Ovary (tissue), 10 donors: ENCODE measurements at places on chromosomes 13 and 19. TPM values are rescaled to one million over a fixed set of nuclear protein-coding genes. Genes with fewer than 3 reads are reported as not detected.

JAK3 gene
- polyA plus RNA-seq, result 12.7 TPM

USF2 gene
- 130 TPM for polyA plus RNA-seq

IGLON5 gene
- 1.6 TPM for polyA plus RNA-seq

GRCh38 chr19:45477186-45477585, 9.4 kb downstream of the FOSB start:
- H3K27me3 ChIP-seq, result no peaks in the 10 kb centered on the region
- no peak overlapping the region for H3K27ac ChIP-seq
- H3K36me3 ChIP-seq, result no peaks in the 10 kb centered on the region
- no peaks in the 10 kb centered on the region for H3K4me1 ChIP-seq
- no peak overlapping the region for H3K4me3 ChIP-seq

DNA sequence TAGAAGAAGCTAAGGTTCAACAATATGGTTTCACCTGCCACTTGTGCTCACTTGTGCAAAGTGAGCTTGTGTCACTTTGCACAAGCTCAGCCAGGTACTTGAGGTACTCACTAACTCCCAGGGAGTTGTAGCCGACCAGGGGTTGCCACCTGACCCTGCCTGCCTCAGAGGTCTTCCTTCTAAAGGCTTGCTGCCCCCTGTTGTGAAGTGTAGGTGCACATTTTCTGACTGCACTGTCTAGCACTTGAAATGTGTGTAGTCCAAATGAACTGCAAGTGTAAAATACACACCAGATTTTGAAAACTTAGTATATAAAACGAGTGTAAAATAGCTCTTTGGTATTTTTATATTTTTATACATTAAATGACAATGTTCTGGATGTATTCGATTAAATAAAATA, 230.8 kb downstream of the DLEU7 start:
- H3K27ac ChIP-seq, result no peak overlapping the region
- H3K4me1 ChIP-seq, result no peaks in the 10 kb centered on the region
- H3K27me3 ChIP-seq, result no peaks in the 10 kb centered on the region
- H3K4me3 ChIP-seq, result no peak overlapping the region
- DNase-seq, result no peak

GRCh38 chr13:86986448-86986847, 684.7 kb upstream of the SLITRK5 start:
- DNase-seq, result no peak
- no peak overlapping the region for H3K4me3 ChIP-seq
- no peaks in the 10 kb centered on the region for H3K36me3 ChIP-seq
- H3K4me1 ChIP-seq, result no peaks in the 10 kb centered on the region

CLDN10 gene
- 0.68 TPM for polyA plus RNA-seq

DNA sequence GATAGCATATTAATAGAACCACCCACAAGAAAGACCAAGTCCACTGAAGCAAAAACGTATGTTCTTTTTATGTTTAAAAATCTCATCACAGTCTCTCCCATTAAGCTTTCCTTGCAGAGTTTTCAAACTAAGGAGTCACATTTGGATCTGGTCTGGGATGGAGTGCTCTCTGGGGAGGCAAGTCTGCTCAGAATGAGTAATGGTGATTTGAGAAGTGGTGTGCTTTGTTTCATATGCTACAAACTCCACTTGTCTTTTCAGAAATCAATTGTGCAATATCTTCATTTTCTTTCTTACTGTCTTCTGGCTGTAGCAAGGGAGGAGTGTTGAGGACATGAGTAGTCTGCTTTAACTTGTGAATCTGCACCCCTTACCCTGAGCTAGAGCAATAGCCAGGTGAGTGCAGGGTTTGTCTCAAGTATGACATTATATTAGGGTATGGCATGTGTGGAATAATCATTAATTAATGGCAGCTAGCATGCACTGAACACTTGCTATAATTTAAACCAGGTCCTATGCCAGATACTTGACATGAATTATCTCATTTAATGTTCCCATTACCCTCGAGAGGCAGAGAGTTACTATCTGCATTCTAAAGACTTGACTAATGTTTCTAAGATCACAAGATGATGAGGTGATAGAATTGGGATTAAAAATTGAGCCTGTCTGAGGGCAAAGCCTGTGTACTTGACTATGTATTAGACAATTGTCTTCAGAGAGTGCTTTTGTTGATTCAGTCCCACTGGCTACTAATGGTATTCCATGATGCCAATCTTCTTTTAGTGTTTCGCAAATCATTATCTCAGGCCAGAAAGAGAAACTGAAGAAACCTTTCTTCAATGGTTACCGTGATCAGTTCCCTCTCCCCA, 171.8 kb downstream of the GPC6 start:
- H3K27me3 ChIP-seq, result no peaks in the 10 kb centered on the region
- no peak overlapping the region for H3K4me3 ChIP-seq
- H3K27ac ChIP-seq, result no peak overlapping the region
- H3K36me3 ChIP-seq, result no peaks in the 10 kb centered on the region
- H3K4me1 ChIP-seq, result no peaks in the 10 kb centered on the region
- no peak for DNase-seq

THSD1 gene
- 4.8 TPM for polyA plus RNA-seq

GRCh38 chr19:38316477-38317067, 825 bp upstream of the YIF1B start:
- H3K36me3 ChIP-seq, result no peaks in the 10 kb centered on the region
- no peak for DNase-seq
- peak overlapping the region; percentile 43 for H3K27ac ChIP-seq
- no peaks in the 10 kb centered on the region for H3K27me3 ChIP-seq
- peak overlapping the region; percentile 47 for H3K4me3 ChIP-seq

CCDC61 gene
- polyA plus RNA-seq, result 2.7 TPM

DNA sequence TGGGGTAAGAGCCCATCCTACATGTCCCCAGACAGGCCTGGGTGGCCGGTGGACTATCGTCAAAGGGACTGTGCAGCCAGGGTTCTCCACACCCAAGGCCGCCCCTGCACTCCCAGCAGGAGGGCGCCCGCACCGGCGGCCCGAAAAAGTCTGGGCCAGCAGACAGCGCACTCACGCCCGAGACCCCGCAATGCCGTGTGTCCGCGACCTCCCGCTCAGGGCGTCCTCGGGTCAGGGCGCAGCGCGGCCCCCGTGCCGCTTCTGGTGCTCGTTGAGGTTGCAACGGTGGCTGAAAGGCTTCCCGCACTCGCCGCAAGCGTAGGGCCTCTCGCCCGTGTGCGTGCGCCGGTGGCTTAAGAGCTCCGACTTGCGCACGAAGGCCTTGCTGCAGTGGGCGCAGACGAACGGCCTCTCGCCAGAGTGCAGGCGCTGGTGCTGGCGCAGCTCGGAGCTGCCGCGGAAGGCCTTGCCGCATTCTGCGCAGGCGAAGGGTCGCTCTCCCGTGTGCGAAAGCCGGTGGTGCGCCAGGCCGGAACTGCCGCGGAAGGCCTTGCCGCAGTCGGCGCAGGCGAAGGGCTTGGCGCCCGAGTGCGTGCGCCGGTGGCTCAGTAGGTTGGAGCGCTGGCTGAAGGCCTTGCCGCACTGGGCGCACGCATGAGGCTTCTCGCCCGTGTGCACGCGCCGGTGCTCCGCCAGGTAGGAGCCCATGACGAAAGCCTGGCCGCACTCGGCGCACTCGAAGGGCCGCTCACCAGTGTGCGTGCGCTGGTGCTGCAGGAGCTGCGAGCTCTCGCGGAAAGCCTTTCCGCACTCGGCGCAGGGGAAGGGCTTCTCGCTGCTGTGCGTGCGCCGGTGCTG, 2.8 kb upstream of the A1BG start:
- peak overlapping the region; percentile 12 for H3K4me3 ChIP-seq
- H3K4me1 ChIP-seq, result no peaks in the 10 kb centered on the region
- no peak overlapping the region for H3K27ac ChIP-seq
- H3K27me3 ChIP-seq, result no peaks in the 10 kb centered on the region

GRCh38 chr19:35294859-35295791, 3.2 kb downstream of the MAG start:
- H3K36me3 ChIP-seq, result no peaks in the 10 kb centered on the region
- no peaks in the 10 kb centered on the region for H3K27me3 ChIP-seq
- H3K4me1 ChIP-seq, result no peaks in the 10 kb centered on the region
- no peak for DNase-seq
- H3K27ac ChIP-seq, result no peak overlapping the region
- no peak overlapping the region for H3K4me3 ChIP-seq

GRCh38 chr19:45173816-45174215, 4.2 kb downstream of the TRAPPC6A start:
- no peaks in the 10 kb centered on the region for H3K36me3 ChIP-seq
- H3K4me1 ChIP-seq, result peaks cover 5% of the 10 kb centered on the region
- DNase-seq, result no peak
- H3K27me3 ChIP-seq, result no peaks in the 10 kb centered on the region

DNA sequence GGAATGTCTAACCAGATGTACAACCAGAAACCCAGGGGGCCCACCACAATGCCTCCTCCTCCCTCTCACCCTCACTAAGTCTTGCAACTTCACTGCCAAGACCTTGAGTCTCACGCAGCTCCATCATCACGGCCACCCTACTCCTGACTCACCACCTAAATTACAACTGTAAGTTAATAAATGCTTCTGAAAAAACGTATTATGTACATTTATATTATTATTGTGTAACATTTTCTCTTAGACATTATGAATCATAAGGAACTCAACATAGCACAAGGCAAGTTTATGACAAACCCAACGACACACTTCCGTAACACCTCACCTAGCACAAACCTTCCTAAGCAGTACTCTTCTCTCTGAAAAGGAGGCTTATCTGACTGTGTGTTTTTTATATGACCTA, 20.7 kb downstream of the MIPEP start:
- no peak overlapping the region for H3K27ac ChIP-seq
- H3K4me1 ChIP-seq, result no peaks in the 10 kb centered on the region
- H3K4me3 ChIP-seq, result no peak overlapping the region

DNA sequence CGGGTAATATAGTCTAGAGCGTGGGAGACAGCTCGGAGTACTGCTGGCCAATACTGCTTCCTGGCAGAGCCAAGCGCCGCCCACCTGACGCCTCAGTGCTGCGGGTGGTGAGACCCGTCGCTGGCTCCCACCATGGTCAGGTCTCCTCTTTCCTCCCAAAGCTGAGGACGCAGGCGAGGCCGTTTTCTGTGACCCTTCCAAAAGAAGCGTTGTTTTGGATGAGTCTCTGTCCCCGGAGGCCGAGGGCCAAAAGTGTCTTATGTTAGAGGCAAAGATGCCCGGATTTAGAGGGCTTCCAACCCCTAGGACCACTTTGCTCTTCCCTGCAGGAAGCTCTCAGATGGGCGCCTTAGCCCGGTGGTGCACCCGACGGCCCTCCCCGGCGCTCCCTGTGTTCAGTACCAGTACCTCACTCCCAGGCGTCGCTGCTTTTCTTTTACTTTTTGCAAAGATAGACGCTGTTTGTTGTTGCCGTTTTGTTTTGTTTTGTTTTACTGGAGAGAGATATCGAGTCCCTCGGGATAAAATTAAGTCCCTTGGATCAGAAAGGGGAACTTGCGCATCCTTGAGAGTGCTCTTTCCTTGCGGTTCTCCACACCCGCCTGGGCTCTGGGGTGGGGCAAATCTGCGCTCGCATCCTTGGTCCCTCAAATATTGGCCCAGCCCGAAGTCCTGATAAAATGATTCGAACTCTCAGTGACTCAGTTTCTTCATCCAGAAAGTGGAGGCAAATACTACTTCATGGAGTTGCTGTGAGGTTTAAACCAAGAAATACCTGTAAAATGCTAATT, 7.0 kb downstream of the PDX1 start:
- no peaks in the 10 kb centered on the region for H3K36me3 ChIP-seq
- H3K27ac ChIP-seq, result no peak overlapping the region
- no peak overlapping the region for H3K4me3 ChIP-seq
- H3K27me3 ChIP-seq, result peaks cover 4% of the 10 kb centered on the region

DNA sequence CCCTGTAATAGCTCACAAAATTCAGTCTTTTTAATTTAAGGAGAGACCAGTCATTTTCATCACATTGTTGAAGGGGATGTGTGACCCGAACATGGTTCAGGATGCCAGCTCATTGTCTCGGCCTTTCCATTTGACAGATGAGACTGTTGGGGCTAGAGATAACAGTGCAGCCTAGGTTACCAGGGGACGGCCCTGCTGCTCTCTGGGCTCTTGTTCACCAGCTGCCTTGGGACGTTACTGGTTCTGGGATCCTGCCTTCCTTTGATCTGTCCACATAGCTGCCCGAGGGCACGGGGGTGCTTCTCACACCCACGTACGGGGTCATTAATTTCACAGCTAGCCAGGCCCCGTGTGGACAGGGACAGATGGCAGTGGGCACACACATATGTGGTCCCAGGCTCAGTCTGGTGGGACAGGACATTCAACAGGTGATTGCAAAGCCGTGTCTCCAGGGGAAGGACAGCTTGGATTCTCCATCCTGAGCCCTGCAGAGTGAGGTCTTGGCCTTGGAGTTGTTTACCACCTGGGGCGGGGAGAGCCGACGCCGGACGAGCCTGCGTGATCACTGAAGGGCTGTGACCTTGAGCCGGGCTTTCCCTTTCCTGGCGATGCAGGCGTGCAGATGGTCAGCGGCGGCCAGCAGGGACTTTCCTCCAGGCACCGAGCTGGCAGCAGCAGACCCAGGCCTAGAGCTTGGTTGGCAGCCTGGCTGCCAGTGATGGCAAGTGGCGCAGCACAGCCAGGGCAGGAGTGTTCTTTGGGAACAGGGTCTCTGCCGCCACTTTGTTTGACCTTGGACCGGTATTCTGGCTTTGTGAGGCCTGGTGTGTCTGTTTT, 26.7 kb upstream of the NPAS1 start:
- H3K4me3 ChIP-seq, result no peak overlapping the region
- peaks cover 24% of the 10 kb centered on the region for H3K4me1 ChIP-seq
- H3K27me3 ChIP-seq, result no peaks in the 10 kb centered on the region
- DNase-seq, result peak; percentile 81
- peak overlapping the region; percentile 60 for H3K27ac ChIP-seq

DNA sequence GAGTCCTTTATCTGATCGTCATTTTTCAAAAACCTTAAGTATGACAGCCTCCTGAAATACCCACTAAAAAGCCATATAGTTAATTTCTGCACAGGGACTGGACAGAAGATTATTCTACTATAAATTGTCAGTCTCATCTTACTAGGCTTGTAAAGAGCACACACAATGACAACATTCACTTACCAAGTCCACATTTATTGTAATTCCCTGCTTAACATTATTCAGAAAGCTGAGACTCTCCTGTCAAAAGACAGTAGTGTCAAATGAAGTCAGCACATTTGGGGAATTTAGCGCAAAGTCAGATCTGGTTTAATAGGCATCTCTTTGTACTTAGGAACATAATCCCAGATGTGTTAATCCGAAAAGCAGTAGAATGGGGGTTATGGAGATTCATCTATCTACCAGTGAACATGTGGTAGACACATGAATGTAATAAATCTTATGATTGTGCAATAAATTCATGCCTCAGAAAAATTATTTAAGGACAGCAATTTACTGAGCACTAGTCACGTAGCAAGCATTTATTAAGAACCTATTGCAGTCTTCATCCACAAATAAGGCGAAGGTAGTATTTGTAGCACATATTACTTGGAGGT, 224.6 kb upstream of the GPC6 start:
- no peak for DNase-seq
- H3K27ac ChIP-seq, result no peak overlapping the region
- H3K4me3 ChIP-seq, result no peak overlapping the region

ERICH6B gene
- not detected for polyA plus RNA-seq

GRCh38 chr19:29287061-29287460, 74.1 kb upstream of the UQCRFS1 start:
- DNase-seq, result no peak
- no peak overlapping the region for H3K27ac ChIP-seq
- H3K36me3 ChIP-seq, result no peaks in the 10 kb centered on the region
- H3K4me3 ChIP-seq, result no peak overlapping the region

- no peak for DNase-seq
- no peaks in the 10 kb centered on the region for H3K27me3 ChIP-seq
- H3K4me3 ChIP-seq, result no peak overlapping the region
- H3K36me3 ChIP-seq, result no peaks in the 10 kb centered on the region
- H3K4me1 ChIP-seq, result peaks cover 5% of the 10 kb centered on the region
- no peak overlapping the region for H3K27ac ChIP-seq
These were observed 7.4 kb downstream of the CAMSAP3 start for GRCh38 chr19:7602935-7603497.

PROZ gene
- polyA plus RNA-seq, result not detected

- H3K27me3 ChIP-seq, result no peaks in the 10 kb centered on the region
- H3K4me3 ChIP-seq, result no peak overlapping the region
- H3K4me1 ChIP-seq, result peaks cover 9% of the 10 kb centered on the region
- H3K36me3 ChIP-seq, result no peaks in the 10 kb centered on the region
These were observed 57.5 kb downstream of the RAB20 start for GRCh38 chr13:110503979-110504499.
